Activated CD8-positive, alpha-beta memory T cell treated with anti-CD3 and anti-CD28 coated beads for 36 hours (primary cell): ENCODE measurements at places on chromosomes 7 and 10. TPM values are rescaled to one million over a fixed set of nuclear protein-coding genes. Genes with fewer than 3 reads are reported as not detected.

SCART1 gene
- total RNA-seq, result 1.3 TPM

PLCE1 gene
- total RNA-seq, result 0.02 TPM

SDK1 gene
- total RNA-seq, result 0.15 TPM

NPTX2 gene
- 0.23 TPM for total RNA-seq
